ENCODE measurements at places on chromosomes 13 and 19. TPM values are rescaled to one million over a fixed set of nuclear protein-coding genes. Genes with fewer than 3 reads are reported as not detected.

- DNase-seq: no peak
Observed at GRCh38 chr19:29831041-29831548, 19.3 kb downstream of the CCNE1 start.

The CYP2S1 gene
- total RNA-seq: not detected

The CEACAM3 gene
- total RNA-seq: not detected

The CD209 gene
- total RNA-seq: not detected

GRCh38 chr13:43159026-43159461 is 135.7 kb downstream of the DNAJC15 start:
- DNase-seq: peak; percentile 54

GRCh38 chr13:109156181-109156935 is 526.9 kb downstream of the MYO16 start:
- peak; percentile 92 for DNase-seq

DNA sequence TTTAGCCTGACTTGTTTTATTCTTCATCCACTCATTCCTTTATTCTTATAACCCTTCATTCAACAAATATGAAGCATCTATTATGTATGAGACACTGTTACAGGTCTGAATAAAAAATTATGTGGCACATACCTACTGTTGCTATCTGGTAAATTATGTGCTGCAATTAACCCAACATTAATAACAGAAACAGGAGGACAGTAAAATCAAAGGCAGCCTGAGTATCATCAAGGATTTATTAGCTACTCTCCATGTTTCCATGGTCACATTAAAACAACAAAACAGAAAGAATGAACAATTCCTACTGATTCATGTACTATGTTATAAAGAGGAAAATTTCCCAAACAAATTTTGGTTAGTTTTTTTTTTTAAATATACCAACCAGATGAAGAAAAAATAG is 43.9 kb downstream of the RAP2A start:
- DNase-seq: no peak

DNA sequence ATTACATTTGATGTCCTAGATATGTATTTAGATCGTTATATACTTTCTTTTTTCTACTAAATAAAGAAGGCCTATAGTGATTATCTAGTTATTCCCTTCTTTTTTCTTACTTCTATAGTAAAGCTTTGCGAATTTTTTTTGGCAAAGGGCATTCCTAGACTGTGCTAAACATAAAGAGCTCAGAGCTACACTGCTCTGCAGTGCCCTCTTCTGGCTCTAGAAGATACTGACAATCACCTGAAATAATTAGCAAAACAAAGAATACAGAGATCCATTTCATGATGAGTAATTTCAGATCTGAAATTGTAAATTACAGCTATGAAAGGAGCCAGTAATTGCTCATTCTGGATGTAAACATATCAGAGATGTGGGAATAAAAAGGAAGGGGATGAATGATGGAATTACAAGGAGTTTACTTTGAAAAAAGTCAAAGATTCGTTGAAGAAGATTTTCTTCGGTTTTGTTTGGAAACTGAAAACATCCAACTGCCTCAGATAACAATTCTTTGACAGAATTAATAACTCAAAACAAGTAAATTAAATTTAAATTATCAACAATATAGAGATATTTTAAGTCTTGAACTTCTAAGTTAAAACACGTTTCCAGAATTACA is 288.5 kb downstream of the NALCN start:
- peak; percentile 72 for DNase-seq

DNA sequence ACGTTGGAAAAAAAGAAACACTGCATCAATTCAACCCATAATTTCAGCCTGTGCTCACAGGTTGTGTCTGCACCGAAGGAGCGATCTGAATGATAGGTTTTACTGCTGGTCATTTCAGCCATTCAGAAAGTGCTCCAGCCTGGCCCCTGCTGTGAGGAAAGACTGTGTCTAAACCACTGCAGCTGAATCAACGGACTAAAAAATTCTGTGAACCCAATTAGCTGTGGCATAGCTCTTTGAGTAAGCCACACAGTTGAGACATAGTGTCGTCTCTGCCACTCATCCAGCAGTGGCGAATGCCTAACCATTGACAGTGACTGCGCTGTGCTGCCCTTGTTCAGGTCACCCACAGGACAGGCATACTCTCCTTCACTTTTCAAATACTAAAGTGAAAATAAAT is 179.8 kb downstream of the COG6 start:
- DNase-seq: no peak

GRCh38 chr19:16420336-16420676 is 51.5 kb downstream of the EPS15L1 start:
- no peak for DNase-seq

- DNase-seq: no peak
Observed at GRCh38 chr19:3556978-3557460, 367 bp downstream of the MFSD12 start.

The GARIN5A gene
- total RNA-seq: not detected

The OR7A5 gene
- total RNA-seq: not detected

DNA sequence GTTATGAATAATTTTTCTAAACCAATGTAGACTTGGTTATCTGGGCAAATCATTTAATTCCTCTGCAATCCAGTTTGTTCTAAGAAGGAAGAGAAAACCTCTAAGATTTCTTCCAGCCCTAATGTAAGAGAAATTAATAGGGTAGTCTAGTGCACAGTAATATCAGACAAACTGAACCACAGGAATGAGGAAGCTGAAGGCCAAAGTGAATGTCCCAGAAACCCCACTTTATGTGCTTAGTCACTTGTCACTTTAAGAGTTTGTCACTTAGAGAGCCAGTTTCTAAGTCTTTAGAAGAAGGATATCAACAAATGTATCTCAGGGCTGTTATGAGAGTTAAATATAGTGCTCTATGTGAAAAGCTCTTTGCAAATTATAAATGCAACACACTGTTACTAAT is 750.6 kb downstream of the DIAPH3 start:
- no peak for DNase-seq

The IRS2 gene
- total RNA-seq: 15.2 TPM

The PRKCG gene
- total RNA-seq: not detected

DNA sequence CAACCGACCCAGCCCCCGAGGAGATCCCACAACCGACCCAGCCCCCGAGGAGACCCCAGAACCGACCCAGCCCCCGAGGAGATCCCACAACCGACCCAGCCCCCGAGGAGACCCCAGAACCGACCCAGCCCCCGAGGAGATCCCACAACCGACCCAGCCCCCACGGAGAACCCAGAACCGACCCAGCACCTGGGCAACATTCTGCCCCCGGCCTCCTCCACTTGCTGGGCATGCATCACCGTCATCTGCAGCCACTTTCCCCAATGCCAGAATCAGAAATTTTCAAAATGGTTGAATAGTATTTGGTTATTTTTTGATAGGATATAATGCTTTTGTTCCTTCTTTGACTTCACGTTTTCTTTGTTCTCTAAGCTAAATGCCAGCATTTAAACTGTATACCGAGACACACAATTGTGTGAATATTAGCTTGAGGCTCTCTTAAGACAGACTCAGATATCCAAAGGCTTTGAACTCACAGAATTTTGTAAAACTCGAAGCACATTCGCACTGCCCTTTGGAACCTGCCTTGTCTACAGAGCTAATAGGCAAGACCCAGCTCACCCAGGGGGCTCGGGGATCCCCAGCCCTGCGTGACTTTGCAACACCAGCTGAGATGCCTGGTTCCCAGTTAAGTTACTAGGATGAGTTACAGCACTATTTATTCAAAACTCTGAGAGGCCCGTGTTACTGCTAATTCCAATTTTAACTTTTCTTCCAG is 15.5 kb upstream of the RASA3 start:
- no peak for DNase-seq

All from fibroblast of the aortic adventitia (primary cell).